Endothelial cell (in vitro differentiated cells): ENCODE measurements at places on chromosomes 4 and X. TPM values are rescaled to one million over a fixed set of nuclear protein-coding genes. Genes with fewer than 3 reads are reported as not detected.

DNA sequence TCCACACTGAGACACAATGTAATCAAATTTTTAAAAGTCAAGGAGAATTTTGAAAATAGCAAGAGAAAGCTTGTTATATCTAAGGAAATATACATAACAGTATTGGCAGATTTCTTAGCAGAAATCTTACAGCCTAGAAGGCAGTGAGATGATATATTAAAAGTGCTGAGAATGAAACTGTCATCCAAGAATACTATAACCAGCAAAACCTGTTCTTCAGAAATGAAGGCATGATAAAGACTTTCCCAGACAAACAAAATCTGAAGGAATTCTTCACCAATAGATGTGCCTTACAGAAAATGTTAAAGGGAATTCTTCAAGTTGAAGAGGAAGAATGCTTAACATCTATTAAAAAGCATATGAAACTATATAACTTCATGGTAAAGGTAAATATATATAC, 73.6 kb downstream of the CPEB2 start:
- no peak for DNase-seq

- DNase-seq: no peak
Measured at GRCh38 chr4:3682236-3683076, 83.7 kb upstream of the ADRA2C start.

DNA sequence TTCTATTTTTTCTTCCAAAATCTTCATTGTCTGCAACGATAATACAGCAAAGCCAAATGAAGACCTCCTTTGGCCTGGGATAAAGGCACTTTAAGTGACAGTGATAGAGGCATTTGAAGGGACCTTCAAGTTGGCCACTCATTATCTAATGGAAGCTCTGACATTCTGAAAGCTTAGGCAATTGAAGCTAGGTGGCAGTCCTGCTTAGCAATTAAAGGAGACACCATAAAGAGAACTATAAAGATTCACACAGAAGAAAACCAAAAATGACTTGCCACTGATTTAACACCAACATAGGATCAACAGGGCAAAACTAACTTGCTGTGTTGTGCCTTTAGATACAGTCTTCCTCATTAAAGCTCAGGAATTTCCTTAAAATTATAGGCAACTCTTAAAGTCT, 103.3 kb upstream of the TSPAN7 start:
- DNase-seq: no peak

DNA sequence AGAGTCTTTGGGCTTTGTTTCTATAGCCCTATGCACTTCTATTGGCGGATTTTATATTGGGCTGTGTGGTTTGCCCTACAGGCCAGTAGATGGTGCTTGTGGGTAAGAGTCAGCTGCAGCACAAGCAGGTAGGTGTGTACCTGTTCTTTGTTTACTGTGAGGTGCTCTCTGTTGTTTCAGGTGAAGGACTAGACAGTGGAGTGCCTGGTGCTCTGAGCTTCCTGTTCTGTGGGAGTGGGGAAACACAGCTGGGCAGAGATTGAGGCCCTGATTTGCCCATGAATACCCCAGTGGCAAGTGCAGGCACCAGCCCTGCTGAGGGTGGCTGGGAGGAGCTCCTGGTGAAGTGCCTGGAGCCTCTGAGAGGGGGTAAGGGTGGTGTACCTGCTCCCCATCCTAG, 26.3 kb upstream of the UCP1 start:
- DNase-seq: no peak

GRCh38 chr4:64394469-64394868, 14.8 kb downstream of the TECRL start:
- DNase-seq: no peak

The GPC3 gene
- 4.7 TPM for total RNA-seq
